ENCODE measurements at places on chromosomes 1 and 21.

DNA sequence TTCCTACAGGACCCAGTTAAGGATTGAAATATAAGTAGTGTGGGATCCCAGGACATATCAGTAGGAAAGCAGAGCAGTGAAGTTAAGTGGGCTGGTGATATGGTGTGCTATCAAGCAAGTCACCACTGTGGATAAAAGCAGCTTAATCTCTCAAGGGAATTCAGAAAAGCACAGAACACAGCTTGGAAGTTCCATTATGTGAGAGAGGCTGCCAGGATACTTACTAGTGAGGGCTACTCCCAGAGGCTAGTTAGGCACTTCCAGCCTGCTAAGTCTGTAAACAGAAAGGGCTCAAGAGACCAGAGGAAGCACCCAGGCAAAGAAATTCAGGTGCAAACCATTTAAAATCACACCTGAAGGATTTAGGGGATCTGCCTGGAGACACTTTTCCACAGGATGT is 18.8 kb upstream of the GRIK1 start:
- H3K27ac ChIP-seq, result no peak overlapping the region
- H3K36me3 ChIP-seq, result no peaks in the 10 kb centered on the region
- no peaks in the 10 kb centered on the region for H3K4me1 ChIP-seq
- DNase-seq, result no peak
- H3K27me3 ChIP-seq, result no peaks in the 10 kb centered on the region

GRCh38 chr1:5996641-5997270 is 4.5 kb upstream of the NPHP4 start:
- H3K27me3 ChIP-seq, result no peaks in the 10 kb centered on the region
- no peaks in the 10 kb centered on the region for H3K36me3 ChIP-seq
- H3K4me1 ChIP-seq, result no peaks in the 10 kb centered on the region
- no peak overlapping the region for H3K4me3 ChIP-seq
- H3K27ac ChIP-seq, result no peak overlapping the region

DNA sequence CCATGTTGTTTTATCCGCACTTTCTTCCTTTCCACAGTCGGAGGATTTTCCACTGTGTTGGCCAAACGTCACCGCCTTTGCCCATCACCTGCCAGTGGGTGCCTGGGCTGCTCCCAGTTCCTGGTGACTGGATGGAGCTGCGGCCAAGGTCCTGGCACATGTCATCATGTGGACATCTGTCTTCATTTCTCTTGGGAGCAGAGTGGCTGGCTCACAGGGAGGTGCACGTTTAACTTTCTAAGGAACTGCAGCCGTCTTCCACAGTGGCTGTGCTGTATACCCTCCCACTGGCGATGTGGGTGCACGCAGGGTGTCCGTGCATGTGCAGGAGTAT is 19.5 kb upstream of the RNF223 start:
- H3K4me3 ChIP-seq, result no peak overlapping the region
- H3K27me3 ChIP-seq, result no peaks in the 10 kb centered on the region
- no peaks in the 10 kb centered on the region for H3K36me3 ChIP-seq
- H3K4me1 ChIP-seq, result no peaks in the 10 kb centered on the region
- DNase-seq, result no peak
- no peak overlapping the region for H3K27ac ChIP-seq

- no peak overlapping the region for H3K4me3 ChIP-seq
Measured at GRCh38 chr1:231446138-231446537, 24.1 kb upstream of the EGLN1 start.

DNA sequence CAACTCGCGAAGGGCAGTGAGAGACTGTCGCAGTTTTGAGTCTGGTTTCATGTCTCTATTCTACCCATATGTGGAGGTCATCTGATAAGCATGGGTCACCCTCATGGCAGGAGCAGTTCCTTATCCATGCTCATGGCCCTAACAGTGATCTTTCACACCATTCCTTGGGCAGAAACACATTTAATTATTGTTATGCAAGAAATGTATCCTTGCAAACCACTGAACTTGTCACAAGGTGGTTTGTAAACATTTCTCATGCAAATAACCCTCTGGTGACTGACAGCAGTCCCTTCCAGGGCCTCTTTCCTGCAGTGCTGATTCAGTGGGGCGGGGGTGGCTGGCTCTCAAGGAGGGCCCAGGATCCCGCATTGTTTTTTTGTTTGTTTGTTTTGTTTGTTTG is 421.4 kb upstream of the RUNX1 start:
- H3K27ac ChIP-seq, result no peak overlapping the region
- H3K4me3 ChIP-seq, result no peak overlapping the region
- no peaks in the 10 kb centered on the region for H3K36me3 ChIP-seq
- no peaks in the 10 kb centered on the region for H3K4me1 ChIP-seq

- no peaks in the 10 kb centered on the region for H3K27me3 ChIP-seq
- H3K36me3 ChIP-seq, result no peaks in the 10 kb centered on the region
- H3K4me1 ChIP-seq, result no peaks in the 10 kb centered on the region
- H3K4me3 ChIP-seq, result no peak overlapping the region
- no peak for DNase-seq
- H3K27ac ChIP-seq, result peak overlapping the region; percentile 80
Measured at GRCh38 chr1:178953538-178954324, 72.0 kb upstream of the FAM20B start.

DNA sequence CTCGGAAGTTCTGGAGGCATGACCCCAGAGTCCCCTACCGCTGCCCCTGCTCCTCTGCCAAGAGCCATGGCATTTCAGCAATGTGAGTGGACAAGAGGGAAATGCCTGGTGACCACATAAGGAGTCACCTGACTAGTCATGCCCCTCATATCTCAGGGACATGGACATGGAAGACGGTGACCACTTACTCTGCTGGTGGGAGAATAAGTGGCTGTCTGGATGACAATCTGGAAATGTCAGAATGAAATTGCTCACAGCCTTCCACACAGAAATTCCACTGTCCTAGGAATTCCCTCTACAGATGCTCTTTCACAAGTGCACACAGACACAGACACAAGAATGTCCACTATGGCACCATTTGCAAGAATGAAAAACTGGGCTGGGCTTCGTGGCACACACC is 24.3 kb upstream of the PLEKHG5 start:
- no peak for DNase-seq
- no peaks in the 10 kb centered on the region for H3K27me3 ChIP-seq
- H3K4me3 ChIP-seq, result no peak overlapping the region
- no peak overlapping the region for H3K27ac ChIP-seq

- H3K27ac ChIP-seq, result peak overlapping the region; percentile 65
- no peaks in the 10 kb centered on the region for H3K4me1 ChIP-seq
- peak; percentile 35 for DNase-seq
- H3K36me3 ChIP-seq, result no peaks in the 10 kb centered on the region
- H3K27me3 ChIP-seq, result no peaks in the 10 kb centered on the region
Measured at GRCh38 chr1:3891329-3891865, 8.7 kb downstream of the C1orf174 start.

DNA sequence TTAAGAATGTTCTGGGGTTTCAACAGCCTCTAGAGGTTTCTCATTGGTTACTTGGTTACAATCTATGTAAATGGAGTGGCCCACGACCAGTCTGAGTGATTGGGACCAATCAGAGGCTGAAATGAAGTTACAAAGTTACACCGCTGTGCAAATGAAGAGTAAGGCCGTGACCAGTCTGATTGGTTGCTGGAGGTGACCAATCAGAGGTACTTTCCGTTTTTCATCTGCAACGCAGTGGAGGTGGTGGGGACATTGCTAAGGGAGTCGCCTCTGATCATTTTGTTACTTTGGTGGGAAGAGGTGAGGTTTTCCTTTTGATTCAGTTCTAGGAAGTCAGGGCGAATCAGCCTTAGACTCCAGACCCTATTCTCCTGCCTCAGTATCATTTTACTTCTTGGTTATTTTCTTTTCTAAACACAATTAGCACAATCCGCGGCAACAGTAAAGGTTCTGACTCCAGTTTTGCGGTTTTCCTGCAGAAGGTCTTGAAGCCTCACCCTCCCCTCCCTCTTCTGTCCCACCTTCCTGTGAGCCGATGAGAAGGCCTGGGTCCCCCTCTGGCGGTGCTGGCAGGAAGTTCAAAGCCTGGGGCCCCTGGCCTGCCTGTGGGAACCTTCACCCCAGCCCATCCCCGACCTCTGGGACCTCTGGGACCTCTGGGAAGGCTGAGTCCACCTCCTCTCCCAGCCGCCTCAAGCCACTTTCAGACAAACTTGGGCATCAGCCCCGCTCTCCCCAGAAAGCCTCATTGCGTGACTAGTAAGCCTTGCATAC is 38.7 kb upstream of the TTC34 start:
- H3K4me1 ChIP-seq, result no peaks in the 10 kb centered on the region
- DNase-seq, result no peak
- no peak overlapping the region for H3K4me3 ChIP-seq

DNA sequence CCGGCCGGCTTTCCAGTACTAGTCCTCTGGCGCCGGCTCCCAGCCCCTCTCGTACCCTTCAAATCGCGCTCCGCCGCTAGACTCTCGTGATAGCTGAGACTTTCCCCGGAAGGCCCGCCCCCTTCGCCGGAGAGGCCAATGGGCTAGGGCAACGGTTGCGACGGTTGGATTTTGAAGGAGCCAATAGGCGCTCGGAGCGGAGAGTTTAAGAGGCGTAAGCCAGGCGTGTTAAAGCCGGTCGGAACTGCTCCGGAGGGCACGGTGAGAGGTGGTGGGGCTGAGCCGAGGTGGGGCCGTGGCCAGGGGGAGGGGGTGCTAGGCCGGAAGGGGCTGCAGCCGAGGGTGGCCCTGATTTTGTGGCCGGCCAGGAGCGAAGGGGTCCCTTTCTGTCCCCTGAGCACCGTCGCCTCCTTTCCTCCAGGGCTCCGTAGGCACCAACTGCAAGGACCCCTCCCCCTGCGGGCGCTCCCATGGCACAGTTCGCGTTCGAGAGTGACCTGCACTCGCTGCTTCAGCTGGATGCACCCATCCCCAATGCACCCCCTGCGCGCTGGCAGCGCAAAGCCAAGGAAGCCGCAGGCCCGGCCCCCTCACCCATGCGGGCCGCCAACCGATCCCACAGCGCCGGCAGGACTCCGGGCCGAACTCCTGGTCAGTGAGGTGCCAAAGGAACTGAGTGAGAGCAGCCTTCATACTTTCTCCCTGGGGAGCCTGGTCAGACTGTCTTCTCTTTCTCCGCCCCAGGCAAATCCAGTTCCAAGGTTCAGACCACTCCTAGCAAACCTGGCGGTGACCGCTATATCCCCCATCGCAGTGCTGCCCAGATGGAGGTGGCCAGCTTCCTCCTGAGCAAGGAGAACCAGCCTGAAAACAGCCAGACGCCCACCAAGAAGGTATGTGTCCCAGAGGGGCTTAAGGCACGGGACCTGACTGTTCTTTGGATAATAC is at the start of gene CDC20:
Gene CDC20 (plus strand): TSS at position 236 of the 948 bp plus-strand sequence. CDS start 235 bp downstream, at position 471.
- peaks cover 3% of the 10 kb centered on the region for H3K4me1 ChIP-seq
- no peaks in the 10 kb centered on the region for H3K36me3 ChIP-seq
- H3K4me3 ChIP-seq, result peak within 1 kb of the TSS; percentile 49

GRCh38 chr1:11318982-11319381 is 46.0 kb downstream of the UBIAD1 start:
- no peak overlapping the region for H3K27ac ChIP-seq
- H3K27me3 ChIP-seq, result no peaks in the 10 kb centered on the region
- no peak overlapping the region for H3K4me3 ChIP-seq
- no peak for DNase-seq
- H3K4me1 ChIP-seq, result no peaks in the 10 kb centered on the region

GRCh38 chr1:14937288-14937949 is 216.1 kb upstream of the TMEM51 start:
- peaks cover 3% of the 10 kb centered on the region for H3K4me1 ChIP-seq
- H3K36me3 ChIP-seq, result no peaks in the 10 kb centered on the region
- H3K27ac ChIP-seq, result no peak overlapping the region
- H3K4me3 ChIP-seq, result no peak overlapping the region
- DNase-seq, result no peak
- H3K27me3 ChIP-seq, result no peaks in the 10 kb centered on the region

DNA sequence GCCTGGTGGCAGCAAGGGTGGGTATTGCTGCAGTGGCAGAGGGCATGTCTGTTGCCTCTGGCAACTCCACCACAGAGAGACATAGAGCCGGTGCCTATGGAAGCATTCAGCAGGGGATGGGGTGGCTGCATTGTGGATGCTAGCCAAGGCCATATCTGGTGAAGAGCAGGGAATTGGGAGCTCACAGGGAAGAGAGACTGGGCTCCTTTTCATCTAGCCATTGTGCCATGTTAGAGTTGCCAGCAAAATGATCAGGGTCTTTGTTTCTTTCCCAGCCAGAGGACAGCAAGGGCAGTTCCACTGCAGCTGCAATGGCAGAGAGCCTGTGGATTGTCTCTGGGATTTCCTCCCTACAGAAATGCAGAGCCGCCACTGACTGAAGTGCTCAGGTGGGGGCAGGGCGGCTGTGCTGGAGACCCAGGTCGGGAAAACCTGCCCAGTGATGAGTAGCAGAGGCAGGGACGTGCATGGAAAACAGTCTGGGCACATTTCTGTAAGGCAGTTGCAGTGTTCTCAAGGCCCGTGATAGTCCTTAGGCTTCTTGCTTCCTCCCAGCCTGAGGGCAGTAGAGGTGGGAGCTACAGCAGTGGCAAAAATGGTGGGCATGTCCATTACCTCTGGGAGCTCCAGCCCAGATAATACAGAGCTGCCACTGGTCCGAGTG is 40.2 kb upstream of the CYP4X1 start:
- no peak overlapping the region for H3K4me3 ChIP-seq
- H3K4me1 ChIP-seq, result no peaks in the 10 kb centered on the region
- no peak overlapping the region for H3K27ac ChIP-seq
- H3K27me3 ChIP-seq, result peaks cover 9% of the 10 kb centered on the region

GRCh38 chr1:109814993-109815786 is 51.5 kb upstream of the EPS8L3 start:
- H3K27me3 ChIP-seq, result no peaks in the 10 kb centered on the region
- no peak overlapping the region for H3K27ac ChIP-seq
- H3K36me3 ChIP-seq, result no peaks in the 10 kb centered on the region
- DNase-seq, result no peak
- no peak overlapping the region for H3K4me3 ChIP-seq
- H3K4me1 ChIP-seq, result no peaks in the 10 kb centered on the region

DNA sequence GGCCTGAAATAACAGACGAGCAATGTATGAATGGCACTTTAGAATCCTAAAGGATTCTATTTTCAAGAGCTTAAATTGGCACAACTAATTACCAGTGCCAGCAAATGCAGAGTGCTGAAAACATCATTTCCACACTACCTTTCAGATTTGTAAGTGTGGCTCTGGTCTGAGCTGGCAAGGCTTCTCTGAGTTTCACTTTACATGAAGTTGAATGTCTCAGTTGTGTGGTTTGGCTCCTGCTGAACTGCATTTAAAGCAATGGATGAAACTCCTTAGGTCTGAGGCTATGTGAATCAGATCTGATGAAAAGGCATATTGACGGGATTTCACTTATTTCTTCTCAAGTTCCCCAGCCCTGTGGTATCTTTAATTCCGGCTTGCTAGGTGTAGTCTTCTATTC is 114.8 kb upstream of the PTGFR start:
- no peaks in the 10 kb centered on the region for H3K36me3 ChIP-seq
- DNase-seq, result no peak
- H3K27ac ChIP-seq, result no peak overlapping the region
- no peaks in the 10 kb centered on the region for H3K4me1 ChIP-seq

GRCh38 chr1:164562511-164562910 is 3.5 kb downstream of the PBX1 start:
- H3K36me3 ChIP-seq, result no peaks in the 10 kb centered on the region
- H3K4me1 ChIP-seq, result no peaks in the 10 kb centered on the region
- DNase-seq, result no peak
- peak overlapping the region; percentile 74 for H3K27ac ChIP-seq

GRCh38 chr1:221575605-221576004 is 166.3 kb downstream of the DUSP10 start:
- no peak overlapping the region for H3K27ac ChIP-seq
- H3K4me1 ChIP-seq, result no peaks in the 10 kb centered on the region
- no peak overlapping the region for H3K4me3 ChIP-seq
- H3K36me3 ChIP-seq, result no peaks in the 10 kb centered on the region
